ENCODE measurements at places on chromosomes 2 and 18. TPM values are rescaled to one million over a fixed set of nuclear protein-coding genes. Genes with fewer than 3 reads are reported as not detected.

Gene DAW1
- total RNA-seq: 3.2 TPM

Gene KIF5C
- 0.32 TPM for total RNA-seq

Gene GCKR
- total RNA-seq: 0.36 TPM

Gene CCDC74B
- total RNA-seq: 6.4 TPM

Gene CREG2
- total RNA-seq: 9.8 TPM

Gene NR4A2
- 3.0 TPM for total RNA-seq

Gene CCDC85A
- 0.26 TPM for total RNA-seq

Gene MC5R
- total RNA-seq: not detected

Gene C18orf54
- 3.2 TPM for total RNA-seq

Gene HOXD1
- 0.06 TPM for total RNA-seq

Gene COL4A4
- total RNA-seq: 2.1 TPM

Gene SLC9A4
- not detected for total RNA-seq

Gene CRYGA
- not detected for total RNA-seq

Gene ELOA2
- total RNA-seq: not detected

Gene EDAR
- total RNA-seq: not detected

Gene SPEG
- 10.4 TPM for total RNA-seq

Gene TEKT4
- not detected for total RNA-seq

Gene BABAM2
- 50.3 TPM for total RNA-seq

Gene FOXD4L1
- 0.31 TPM for total RNA-seq

Gene RIT2
- not detected for total RNA-seq

Gene SCN1A
- not detected for total RNA-seq

Gene POTEI
- not detected for total RNA-seq

Gene STAT4
- 3.2 TPM for total RNA-seq

Gene SLC5A7
- not detected for total RNA-seq

Gene ZNF385B
- total RNA-seq: not detected

Gene PSD4
- total RNA-seq: 14.6 TPM

Gene TMEM247
- not detected for total RNA-seq

Gene GALNT14
- 47.8 TPM for total RNA-seq

Gene GPAT2
- not detected for total RNA-seq

Gene CDK5R2
- 3.9 TPM for total RNA-seq

Gene ATG16L1
- 39.9 TPM for total RNA-seq

Gene HAUS1
- total RNA-seq: 54.8 TPM

Gene TMEM200C
- not detected for total RNA-seq

Gene FAM228A
- not detected for total RNA-seq

Gene UNC80
- not detected for total RNA-seq

Gene ZEB2
- total RNA-seq: 7.8 TPM

Gene DOK6
- not detected for total RNA-seq

Gene CREB1
- 16.7 TPM for total RNA-seq

Gene HSPD1
- total RNA-seq: 614 TPM

Gene HOXD8
- total RNA-seq: 5.6 TPM

Gene EGR4
- total RNA-seq: 0.28 TPM

Gene SLC11A1
- 0.26 TPM for total RNA-seq

Gene SERPINB8
- 13.2 TPM for total RNA-seq

Gene CACNB4
- total RNA-seq: 0.08 TPM

Gene CYP27C1
- 4.7 TPM for total RNA-seq

Gene AP1S3
- total RNA-seq: 32.8 TPM

Gene TUBA4B
- total RNA-seq: 0.28 TPM

Gene PLA2R1
- total RNA-seq: 1.9 TPM

Gene MAP2
- total RNA-seq: 1.4 TPM

Gene ARMC9
- total RNA-seq: 14.2 TPM

Gene SLC16A14
- 0.83 TPM for total RNA-seq

Gene RFX8
- total RNA-seq: not detected

Gene PDE6D
- total RNA-seq: 23.3 TPM

Gene EVX2
- total RNA-seq: not detected

Gene HOXD13
- 0.27 TPM for total RNA-seq

Gene UBXN4
- total RNA-seq: 40.3 TPM

Gene WNT10A
- total RNA-seq: 0.10 TPM

Gene NEU4
- total RNA-seq: 0.21 TPM

Gene TLX2
- 0.48 TPM for total RNA-seq
